ENCODE measurements at places on chromosomes 1 and 21.
A peak's percentile ranks its signal among the peaks of the same experiment; 100 is the strongest.

DNA sequence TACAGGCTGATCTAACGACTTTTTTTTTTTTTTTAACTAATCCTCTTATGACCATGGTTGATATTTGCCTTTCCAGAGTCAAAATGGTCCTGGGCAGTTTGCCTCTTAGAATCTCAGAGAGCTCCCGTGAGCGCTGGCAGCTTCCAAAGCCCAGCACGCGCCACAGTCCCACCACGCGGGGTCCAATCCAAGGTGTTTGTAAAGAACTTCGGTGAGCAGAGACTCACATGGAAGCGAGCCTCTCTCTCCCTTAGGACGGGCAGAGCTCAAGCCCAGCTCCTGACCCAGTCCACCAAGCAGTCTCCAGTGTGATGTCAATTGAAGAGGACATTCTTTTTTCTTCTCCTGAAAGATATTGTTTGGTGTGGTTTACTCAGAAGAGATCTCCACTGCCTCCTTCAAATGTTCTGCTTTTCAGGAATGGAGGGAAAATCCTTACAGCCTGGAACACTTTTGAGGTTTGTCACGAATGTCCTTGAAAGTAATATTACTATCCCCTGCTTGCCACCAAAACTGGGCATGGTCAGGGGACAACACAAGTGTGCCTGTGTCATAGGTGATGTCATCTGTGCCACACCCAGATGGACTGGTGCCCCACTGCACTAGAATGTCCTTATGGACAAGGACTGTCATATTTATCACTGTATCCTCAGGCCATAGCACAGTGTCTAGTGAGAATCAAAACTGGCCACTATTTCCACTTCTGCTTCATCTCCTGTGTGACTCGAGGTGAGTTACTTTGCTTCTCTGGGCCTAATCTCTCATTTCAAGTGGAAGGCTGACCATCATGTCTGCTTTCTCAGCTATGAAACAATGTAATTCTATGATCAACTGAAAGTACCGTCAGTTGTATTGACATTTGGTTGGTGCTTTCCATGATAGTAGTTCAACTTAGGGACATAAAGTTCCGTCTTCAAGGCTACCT lies 97.4 kb upstream of the EDEM3 start:
- no peak for DNase-seq

- DNase-seq = no peak
Measured at GRCh38 chr1:56894014-56894413, 39.4 kb downstream of the C8A start.

- DNase-seq = no peak
Measured at GRCh38 chr21:37808261-37808660, 108.0 kb downstream of the KCNJ6 start.

DNA sequence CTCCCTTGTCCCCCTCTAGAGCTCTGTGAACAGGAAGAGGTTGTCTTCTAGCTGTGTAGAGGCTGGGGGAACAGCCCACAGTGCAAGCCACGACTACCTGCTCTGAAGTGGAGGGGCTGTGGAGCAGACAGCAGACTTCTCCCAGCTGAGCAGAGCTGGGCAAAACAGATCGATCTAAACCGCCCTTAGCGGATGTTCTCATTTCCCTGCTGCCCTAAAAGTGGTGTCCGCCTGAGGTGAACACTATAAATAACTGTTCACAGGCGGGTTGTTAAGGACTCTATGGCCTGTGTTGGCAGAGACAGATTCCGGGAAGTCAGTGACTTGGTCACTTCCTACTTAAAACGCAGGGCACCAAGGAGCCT lies 203.2 kb downstream of the RHOU start:
- DNase-seq = no peak

DNA sequence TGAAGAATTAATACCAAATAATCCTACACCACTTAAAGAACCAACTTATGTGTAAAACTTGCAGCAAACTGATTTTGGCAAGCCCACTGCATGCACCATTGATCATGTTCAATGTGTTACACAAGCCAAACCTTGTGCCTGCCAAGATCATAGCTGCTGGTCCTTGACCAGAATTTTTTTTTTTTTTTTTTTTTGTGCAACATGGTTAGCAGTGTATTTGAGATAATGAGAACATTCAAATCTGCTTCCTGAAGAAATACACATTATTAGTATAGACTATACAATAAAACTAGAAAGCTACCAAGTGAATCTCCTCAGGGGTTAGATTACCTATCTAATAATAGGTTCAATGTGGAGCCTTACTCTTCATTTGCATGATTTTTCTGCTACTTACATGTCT lies 421.0 kb downstream of the MRPL39 start:
- DNase-seq = no peak

GRCh38 chr21:25837533-25838265 lies 102.9 kb downstream of the GABPA start:
- DNase-seq = peak; percentile 78

DNA sequence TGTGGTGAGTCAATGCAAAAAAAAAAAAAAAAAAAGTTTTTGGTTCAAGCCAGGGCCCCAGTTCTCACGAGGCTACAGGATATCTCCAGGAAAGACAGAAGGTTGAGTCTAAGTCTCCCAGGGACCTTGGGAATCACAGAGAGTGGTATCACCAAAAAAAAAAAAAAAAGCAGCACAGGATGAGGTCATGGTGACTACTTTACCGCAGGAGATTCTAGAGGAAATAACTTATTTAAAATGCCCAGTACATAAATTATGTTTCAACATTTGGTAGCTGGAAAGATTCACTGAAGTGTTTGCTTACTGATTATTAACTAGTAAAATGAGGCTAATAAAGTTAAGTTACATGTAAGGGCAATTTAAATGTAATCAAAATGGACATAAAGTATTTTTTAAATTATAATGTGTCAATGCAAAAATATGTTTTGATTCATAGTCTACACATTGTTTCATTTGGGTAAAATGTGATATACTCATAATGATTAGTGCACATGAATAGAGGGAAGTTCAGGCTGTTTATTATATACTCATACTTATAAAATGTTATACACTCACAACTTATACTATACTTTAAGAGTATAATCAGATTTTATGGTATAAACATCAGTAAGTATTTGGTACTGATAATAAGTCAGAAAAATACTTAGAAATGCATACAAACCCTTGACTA lies 84.1 kb downstream of the PLPPR5 start:
- peak; percentile 92 for DNase-seq

DNA sequence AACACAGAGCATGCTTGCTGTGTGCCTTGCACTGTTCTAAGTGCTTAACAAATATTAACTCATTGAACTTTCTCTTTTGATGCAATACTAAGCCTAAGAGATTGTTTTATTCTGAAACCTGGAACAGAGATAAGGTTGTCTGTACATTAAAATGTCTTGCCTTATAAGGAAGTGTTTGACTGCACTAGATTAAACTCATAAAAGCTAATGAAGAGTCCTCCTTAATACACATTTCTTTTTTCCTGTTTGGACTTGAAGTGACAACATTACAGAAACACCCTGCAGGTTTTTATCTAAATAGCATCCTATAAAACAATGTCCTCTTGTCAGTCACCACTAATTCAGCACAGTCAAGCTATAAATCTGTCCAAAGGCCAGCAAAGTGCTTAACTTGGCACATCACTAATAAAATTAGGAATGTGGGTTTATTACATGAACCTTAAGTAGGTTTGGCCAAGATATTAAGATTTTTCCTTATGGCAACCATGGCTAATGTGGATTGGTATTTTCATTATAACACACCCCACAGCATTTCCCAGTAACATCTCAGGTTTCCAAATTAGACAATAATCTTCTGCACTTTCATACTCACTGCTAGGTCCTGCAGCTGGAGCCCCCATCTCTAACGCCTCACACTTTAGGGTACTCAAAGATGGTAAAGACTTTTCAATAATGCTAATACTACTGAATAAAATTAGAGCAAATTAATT lies 389.7 kb downstream of the LMO4 start:
- DNase-seq = no peak

DNA sequence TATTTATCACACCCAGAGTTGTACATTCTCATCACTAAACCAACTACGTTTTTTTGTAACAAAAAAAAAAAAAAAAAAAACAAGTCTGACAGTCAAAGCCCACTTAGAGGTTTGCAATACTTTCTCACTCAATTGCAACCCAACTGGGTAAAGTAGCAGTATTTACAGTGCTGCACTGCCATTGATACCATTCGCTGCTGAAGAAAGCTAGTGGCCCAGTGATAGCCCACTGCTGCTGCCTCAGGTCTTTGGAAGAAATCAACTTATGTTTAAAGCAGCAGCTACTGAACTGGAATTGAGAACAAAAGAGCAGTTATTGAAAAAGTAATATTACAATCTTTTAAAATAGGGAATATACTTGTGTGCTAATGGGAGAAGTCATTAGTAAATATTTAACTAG lies 2.7 kb downstream of the HNRNPU start:
- no peak for DNase-seq

GRCh38 chr1:3626025-3626424 lies 1.2 kb downstream of the TPRG1L start:
- DNase-seq = no peak

GRCh38 chr21:35976481-35976880 lies 83.8 kb downstream of the SETD4 start:
- DNase-seq = no peak

GRCh38 chr1:67700220-67700619 lies 15.2 kb downstream of the GADD45A start:
- DNase-seq = no peak

GRCh38 chr1:55078470-55078869 lies 39.1 kb downstream of the PCSK9 start:
- no peak for DNase-seq

- no peak for DNase-seq
Measured at GRCh38 chr21:27393726-27394125, 426.8 kb upstream of the ADAMTS5 start.

- peak; percentile 53 for DNase-seq
Measured at GRCh38 chr1:220330265-220330664, 58.0 kb upstream of the RAB3GAP2 start.

DNA sequence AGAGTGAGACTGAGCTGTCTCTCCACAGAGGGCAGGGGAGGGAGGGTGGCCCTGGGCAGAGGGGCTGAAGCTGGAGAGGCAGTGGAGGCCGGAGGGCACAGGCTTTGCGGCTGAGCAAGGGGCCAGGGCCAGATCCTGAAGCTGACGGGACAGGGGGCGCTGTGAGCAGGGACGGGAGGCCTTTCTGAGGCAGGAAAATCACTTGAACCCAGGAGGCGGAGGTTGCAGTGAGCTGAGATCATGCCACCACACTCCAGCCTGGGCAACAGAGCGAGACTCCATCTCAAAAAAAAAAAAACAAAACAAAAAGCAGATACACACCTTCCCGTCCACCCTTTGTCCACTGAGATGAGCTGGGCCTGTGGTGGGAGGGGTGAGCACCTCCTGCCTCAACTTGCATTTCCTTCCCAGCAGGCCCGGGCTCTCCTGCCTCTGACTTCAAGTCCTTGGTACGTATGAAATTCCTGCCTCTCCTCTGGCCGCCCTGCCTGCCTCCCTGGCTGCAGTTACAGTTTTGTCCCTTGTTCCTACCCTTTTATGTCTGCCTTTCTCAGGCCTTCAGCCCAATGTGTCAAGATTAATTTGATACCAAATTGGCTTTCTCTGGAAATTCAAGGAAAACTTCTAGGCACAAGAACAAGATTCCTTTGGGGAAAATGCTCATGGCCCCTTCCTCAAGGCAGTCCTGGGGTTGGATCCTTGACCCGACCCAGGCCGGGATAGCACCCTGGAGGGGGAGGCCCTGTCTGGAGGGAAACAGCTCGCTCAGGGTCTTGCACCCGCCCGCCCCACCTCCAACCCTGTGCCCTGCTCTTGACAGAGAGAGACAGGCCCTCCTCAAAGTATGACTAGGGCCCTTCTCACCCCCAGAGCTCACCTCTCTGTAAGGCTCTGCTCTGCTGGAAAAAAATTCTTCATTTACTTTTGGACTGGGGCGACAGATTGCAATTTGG lies 11.2 kb upstream of the ADAMTSL4 start:
- DNase-seq = peak; percentile 79

- no peak for DNase-seq
Measured at GRCh38 chr1:155744711-155745283, 55.9 kb downstream of the DAP3 start.

DNA sequence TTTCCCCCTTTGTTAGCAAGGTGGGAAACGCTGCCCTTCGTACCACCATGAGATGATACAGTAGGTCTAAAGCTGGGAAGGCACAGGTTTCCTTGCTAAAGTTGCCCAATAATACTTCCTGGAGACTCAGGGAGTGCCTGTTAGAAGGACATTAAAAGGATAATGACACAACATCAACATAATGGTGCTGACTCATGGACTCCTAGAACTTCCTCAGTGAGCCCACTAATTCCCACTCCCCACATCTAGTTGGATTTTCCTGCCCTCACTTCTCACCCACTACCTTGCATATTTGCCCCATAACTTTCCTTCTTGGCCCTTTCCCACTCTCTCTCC lies 17.5 kb downstream of the CFAP45 start:
- DNase-seq = peak; percentile 74

GRCh38 chr1:18955441-18956192 lies 859 bp downstream of the IFFO2 start:
- peak; percentile 38 for DNase-seq

DNA sequence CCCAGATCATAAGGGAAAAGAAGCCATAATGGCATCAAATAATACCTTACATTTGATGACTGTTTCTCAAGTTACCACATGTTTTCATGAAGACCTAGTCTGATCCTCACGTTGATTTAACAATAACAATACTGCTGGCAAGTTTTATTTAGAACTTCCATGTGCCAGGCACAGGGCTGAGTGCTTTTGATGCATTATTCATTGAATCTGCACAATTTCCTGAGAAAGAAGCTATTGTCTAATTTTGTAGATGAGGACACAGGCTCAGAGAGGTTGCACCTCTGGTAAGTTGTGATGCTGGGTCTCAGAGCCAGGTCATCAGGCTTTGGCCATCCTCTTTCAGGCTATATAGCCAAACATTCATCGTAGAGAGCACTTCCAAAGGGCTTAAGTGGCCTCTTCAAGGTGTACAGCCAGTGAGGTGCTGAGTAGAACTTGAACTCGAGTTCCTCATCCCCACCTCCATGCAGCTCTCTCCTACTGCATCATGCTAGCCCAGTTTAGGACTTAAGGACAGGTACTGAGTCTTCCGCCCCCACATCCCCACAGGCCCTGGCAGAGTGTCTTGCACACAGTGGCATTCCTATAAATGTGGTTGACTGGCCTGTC lies 8.3 kb upstream of the PEF1 start:
- no peak for DNase-seq

GRCh38 chr1:84000954-84001495 lies 2.1 kb upstream of the TTLL7 start:
- DNase-seq = no peak

DNA sequence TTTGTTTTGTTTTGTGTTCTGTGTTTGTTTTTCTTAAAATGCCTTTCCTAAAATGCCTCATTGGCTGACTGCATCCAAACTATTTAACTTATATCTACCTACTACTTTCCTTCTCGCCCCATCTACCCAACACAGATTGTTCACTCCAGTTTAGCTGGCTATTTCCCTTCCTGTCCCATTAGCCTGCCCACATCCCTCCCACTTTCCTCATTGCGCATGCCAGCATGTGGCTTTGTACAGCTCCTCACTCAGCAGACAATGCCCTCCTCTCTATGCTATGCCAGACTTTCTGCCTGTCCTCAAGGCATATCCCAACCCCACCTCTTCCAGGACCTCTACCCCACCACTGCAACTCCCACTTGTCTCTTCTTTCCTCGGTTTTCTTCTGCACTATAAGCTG lies 94.7 kb upstream of the C1orf21 start:
- DNase-seq = no peak

All from cardiac fibroblast (primary cell).